ENCODE measurements at places on chromosomes 1 and 21. TPM values are rescaled to one million over a fixed set of nuclear protein-coding genes. Genes with fewer than 3 reads are reported as not detected.

SOD1 gene
- 357 TPM for total RNA-seq

SPAG17 gene
- 35.5 TPM for total RNA-seq

PGLYRP4 gene
- not detected for total RNA-seq

DNA sequence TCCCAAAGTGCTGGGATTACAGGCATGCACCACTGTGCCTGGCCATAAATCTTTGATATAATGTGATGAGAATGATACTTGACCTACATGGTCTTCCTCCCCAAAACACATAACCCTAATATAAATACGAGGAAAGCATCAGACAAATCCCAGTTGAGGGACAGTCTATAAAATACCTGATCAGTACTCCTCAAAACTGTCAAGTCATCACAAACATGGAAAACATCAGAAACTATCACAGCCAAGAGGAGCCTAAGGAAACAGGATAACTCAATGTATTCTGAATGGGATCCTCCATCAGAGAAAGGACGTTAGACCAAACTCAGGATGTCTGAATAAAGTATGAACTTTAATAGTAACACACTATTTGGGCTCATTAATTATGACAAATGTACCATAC, 172.4 kb downstream of the NTPCR start:
- DNase-seq, result no peak

DNA sequence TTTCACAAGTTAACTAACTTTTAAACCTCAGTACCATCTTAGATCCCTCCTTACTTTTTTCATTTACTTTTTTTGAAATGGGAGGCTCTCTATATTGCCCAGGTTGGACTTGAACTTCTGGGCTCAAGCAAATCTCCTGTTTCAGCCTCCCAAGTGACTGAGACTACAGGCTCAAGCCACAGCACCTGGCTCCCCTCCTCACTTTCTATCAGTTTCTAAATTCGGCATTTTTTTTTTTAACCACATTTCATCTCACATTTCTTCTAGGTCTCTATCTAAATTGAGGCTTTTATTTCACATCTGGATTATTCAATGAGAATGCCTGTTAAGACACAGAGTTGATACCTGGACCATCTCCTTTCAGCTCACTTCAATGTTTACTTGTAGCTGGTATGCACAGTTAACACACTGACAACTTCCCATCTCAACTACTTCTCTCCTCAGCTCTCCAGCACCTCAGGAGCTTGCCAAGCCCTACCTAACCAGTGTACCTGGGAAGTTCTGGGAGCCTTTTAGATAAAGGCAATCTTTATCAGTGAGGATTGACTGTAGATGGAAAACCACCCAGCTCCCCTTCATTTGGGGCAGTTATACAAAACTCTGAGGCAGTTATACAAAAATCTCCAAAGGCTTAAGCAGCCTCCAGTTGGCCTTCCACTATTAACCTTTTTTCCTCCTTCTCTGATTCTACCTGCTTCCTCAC, 3.4 kb downstream of the USP33 start:
- no peak for DNase-seq

DNA sequence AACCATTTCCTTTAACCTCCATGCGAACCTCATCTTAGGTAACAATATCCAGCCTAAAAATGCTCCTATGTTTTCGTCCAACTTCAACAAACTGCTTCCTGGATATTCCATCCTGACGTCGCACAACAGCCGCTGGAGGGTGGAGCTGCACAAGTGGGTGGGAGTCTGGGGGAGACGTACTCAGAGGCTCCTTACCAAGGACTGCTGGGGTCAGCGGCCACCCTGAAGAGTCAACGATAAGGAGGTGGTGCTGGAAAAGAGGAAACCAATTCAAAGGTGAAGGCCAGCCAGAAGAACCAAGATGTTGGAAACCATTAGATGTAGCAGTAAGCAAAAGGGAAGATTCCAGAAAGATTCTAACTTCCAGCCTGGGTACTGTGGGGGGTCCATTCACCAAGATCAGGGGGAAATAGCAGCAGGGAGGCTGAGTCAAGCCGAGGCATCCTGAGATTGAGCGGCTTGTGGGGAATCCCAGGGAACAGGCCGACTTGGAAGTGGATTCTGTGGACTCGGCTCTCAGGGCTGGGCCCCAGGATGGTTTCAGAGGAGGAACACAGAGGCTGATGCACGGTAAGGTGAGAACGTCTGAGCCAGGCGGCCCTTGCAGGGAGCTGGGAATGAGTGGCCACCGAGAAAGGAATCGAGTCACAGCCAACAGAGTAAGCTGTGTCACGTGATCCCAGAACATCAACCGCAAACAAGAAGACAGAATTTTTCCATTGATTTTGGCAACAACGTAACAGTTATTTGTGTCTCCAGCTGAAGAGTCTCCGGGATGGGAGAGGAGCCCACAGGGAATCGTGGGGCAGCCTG, 375.7 kb downstream of the NPHP4 start:
- DNase-seq, result no peak

- no peak for DNase-seq
Observed at GRCh38 chr21:15775981-15776380, 46.2 kb downstream of the USP25 start.

DNA sequence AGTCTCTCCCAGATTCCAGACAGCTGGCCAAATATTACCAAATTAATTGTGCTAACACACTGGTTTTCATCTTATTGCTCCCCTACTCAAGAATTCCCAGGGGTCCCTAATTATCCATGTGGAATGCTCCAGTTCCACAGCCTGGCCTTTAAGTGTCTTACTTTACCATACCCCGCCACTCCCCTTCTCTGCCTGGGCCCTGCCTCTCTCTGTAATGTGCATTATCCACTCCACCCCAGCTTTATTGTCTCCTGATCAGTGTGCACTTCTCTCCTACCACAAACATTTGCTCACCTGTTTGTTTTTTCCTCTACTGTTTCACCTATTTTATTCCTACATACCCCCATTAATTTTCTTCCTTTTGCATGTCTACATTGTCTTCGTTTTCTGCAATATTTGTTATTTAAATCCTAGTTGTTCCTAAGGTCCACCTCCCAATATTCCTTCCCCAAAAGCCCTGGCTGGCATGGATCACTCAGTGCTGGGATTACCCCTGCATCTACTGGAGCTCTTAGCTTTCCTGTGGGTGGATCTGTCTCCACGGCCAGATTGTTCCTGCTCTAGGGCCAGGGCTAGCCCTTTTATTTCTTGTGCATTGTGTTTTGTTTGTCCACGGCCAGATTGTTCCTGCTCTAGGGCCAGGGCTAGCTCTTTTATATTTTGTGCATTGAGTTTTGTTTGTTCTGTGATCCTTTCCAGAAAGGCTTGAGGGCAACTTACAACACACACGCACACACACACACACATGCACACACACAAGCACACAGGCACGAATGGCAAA, 33.4 kb upstream of the ATP1B1 start:
- DNase-seq, result no peak

DNA sequence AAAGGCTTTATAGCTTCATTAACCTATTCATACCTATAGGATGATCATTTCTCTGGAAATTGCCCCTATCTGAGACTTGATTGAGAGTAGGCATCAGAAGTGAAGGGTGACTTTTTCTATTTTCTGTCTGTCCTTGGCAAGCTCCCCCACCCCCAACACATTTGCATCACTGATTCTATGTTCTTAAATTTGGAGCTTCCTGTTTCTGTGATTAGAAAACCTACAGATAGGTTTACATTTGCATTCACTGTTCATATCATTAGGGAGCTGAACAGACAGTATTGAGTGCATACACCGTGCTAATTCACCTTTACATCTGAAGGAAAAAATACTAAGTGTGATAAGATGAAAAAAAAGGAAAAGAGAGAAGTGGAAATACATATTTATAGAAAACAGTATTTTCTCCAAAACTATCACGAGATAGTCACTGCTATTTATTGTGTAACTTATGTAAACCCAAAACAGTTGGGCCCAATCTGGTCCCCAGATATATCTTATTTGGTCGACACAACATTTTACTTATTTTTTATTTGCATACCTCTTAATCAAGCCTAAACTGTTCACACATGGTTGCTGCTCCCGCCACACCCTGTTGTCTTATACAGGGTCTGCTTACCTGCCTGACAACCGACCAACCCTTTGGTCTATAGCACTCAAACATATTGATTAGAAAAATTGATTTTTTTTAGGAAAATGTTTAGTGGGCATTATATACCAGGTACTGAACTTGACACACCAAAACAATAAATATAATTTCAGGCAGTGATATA, 218.8 kb downstream of the NTNG1 start:
- no peak for DNase-seq

DNA sequence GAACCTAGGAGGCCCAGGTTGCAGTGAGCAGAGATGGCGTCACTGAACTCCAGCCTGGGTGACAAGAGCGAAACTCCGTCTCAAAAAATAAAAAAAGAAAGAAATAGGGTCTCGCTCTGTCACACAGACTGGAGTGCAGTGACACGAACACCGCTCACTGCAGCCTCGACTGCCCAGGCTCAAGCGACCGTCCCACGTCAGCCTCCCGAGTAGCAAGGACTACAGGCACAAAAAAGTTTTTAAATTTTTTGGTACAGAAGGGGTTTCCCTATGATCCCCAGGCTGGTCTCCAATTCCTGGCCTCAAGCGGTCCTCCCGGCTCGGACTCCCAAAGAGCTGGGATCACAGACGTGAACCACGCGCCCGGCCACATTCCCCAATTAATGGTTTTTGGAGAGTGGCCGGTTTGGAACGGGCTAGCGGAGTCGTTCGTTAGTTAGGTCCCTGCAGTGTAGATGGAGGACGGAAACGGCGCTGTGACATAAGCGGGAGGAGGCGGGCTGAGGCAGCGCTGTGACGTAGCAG, 611 bp upstream of the GUK1 start:
- DNase-seq, result no peak

DNA sequence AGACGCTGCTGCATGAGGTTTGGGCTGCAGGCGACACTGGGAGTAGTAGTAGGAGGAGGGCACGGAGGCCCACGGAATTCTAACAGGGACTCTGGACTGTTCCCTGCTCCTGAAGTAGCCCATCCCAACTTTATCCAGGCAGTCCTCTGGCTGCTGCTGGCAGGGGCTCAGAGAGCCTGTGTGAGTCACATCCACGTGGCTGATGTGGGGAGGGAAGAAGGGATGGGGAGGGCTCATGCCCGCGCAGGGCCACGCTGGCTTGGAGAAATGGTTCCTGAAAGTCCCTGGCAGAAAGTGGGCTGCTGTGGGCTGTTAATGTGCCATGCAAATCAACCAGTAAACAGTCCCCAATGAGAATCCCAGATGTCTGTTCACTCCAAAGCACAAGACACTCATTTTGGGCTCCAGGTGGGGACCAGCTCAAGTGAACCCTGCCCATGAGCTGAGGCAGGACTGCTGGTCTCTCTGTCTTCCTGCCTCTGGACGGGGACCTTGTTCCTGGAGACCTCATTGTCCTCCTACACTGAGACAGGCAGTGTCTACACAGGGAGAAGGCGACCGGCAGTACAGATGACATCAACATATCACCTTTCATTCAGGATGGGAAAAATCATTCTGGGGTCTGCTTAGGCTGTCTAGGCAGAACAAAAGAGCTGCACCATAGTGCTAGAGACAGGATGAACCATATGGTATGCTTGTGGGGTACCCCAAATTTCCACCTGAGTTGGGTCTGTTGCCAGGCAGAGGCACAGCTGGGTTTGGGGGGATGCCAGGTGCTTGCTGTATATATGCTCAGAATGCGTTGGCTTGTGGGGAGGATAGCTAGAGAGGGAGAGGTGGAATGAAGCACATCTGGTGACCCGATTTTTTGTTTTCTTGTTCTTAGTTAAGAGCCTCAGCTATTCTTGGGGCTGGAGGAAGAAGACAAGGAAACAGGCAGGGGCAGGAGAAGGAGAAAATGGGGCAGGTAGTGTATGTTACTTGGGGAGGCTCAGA, 57.9 kb upstream of the FMOD start:
- DNase-seq, result no peak
